ENCODE measurements at places on chromosomes 7 and 10.

DNA sequence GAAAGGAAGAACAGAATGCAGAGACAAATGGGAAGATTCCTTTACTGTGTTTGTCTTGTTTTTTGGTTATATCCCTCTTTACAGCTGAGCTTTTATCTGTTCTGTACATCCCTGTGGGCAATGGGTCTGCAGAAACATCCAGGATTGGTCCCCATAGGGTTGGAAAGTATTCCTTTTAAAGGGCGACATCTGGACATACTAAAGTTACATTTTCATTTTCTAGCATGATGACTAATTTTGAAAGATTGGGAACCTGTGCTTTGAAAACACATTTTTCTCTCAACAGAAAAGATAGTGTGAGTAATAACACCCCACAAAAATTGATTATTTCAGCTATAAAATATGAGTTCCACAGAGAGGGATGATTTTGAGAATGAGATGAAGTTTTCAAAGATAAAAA, 435.8 kb downstream of the GPAM start:
- DNase-seq: no peak

GRCh38 chr10:48463318-48464003, 141.4 kb downstream of the ARHGAP22 start:
- no peak for DNase-seq

DNA sequence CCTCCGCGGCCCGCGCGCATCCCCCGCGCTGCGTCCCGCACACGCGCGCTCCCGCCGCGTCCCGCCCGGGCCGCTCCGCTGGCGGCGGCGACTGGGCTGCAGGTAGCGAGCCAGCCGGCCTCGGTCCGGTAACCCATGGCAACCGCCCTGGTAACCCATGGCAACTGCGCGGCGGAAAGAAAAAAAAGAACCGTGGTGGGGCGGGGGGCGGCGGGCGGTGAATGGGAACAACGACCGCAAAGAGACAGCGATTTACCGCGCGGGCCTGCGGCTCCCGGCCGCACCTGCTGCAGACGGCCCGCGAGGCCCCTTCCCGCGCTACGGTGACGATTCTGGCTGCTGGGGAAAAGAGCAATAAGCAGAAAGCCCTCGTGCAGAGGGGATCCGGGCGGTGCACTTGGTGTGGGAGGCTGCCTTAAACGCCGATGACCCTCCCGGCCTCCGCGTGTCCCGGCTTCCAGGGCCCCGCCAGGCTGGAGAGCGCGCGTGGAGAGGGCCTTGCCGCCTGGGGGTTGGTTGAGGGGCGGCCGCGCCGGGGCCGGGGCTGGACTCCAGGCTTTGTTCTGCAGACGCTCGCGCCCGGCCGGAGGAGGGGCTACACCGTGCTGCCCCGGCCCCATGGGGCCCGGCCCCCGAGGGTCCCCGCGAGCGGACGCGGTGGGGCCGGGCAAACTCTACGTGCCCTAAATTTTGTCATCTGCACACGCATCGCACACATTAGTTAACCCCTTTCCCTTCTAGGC, 84.7 kb downstream of the SNX10 start:
- DNase-seq: peak; percentile 66

DNA sequence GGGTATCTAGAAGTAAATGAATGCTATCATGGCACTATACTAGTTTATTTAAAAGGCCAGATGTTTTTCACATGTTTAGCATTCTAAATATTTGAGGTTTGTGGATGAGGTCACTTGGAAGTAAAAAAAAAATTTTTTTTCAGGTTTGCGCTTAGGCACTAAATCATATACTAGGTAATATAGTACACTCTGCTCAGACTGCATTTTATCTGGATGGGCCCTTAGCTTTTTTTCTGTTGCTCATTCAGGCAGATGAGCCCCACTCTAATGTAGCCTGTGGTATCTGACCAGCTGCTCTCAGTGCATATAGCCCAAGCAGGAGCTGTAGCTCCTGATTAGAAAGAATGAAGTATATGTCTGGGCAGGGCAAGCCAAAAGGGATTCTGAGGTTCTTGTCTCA, 210.1 kb downstream of the AUTS2 start:
- no peak for DNase-seq

DNA sequence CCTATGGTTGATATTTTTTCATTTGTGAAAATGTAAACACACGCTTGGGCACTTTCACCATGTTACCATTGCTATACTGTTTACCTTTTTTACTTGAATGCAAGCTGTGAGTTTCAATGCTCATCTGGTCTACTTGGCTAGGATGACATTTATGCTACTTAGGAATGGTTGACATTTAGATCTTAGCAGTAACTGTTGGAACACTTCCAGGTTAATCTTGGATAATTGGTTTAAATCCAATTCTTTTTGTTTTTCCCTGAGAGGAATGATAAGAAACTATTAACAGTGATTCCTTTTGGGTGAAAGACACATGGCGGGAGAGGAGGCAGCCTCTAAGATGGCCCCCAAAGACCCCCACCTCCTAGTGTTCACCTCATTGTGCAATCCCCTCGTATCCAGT, 51.4 kb upstream of the AMPH start:
- DNase-seq: no peak

Data from Right ventricle myocardium inferior (tissue), 1 donor.